EH (cell line): ENCODE measurements at places on chromosomes 16 and 17.

DNA sequence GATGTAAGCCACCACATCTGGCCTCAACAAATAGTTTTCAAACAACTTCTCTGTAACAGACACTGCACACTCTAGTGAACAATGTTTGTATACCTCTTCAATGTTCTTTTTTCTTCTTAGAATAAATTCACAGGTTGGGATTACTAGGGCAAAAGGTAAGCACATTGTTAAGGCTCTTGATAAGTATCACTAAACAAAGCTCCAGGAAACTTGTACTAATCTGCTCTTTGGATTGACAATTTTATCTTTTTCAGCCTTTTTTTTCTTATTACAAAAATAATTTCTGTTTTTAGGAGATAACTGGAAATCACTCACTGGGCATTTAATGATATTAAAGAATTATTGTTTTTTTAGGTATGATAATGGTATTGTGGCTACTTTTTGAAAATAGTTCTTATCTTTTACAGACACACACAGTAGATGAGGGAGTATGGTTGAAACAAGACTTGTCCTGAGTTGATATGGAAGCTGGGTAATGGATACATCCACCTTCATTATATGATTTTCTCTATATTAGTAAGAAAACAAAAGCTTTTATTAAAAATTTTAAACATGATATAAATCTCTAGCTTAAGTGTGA, 7.7 kb upstream of the MPRIP start:
- DNase-seq: no peak

DNA sequence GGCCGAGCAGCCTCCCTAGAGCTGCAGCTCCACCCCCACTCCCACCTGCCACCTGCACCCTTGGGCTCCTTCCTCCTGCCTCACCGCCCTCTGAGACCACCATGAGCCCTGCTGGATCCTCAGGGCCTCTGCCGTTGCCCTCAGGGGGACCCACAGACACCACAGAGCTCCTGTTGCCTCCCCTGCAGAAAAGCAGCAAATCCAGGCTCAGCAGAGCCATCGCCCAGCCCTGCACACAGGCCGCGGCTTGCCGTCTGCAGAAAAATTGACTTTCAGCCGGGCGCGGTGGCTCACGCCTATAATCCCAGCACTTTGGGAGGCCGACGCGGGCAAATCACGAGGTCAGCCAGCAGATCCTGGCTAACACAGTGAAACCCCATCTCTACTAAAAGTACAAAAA, 7.0 kb upstream of the PPP1R27 start:
- DNase-seq: no peak

DNA sequence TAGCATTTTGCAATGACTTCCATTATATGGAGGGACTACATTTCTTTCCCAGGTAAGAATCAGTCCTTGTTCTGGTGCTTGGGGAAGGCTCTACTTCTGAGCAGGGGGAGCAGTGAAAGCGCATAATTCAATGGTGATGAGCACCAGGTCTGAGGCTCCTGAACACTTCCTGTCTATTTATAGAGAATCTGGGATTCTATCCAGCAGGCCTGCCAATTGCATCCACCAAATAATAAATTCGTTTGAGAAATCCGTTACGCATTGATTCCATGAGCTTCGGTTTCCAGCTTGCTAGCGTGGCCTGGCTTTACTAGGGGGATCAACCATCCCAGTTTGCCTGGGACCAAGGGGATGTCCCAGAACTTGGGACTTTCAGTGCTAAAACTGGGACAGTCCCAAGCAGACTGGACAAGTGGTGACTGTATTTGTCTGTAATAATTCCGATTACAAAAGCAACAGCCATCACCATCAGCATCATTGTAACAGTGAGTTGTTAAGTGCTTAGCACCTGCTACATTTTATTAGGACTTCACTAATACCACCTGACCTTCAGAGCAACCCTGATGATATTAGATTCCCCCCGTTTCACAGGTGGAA, 349.9 kb downstream of the MAF start:
- no peak for DNase-seq

DNA sequence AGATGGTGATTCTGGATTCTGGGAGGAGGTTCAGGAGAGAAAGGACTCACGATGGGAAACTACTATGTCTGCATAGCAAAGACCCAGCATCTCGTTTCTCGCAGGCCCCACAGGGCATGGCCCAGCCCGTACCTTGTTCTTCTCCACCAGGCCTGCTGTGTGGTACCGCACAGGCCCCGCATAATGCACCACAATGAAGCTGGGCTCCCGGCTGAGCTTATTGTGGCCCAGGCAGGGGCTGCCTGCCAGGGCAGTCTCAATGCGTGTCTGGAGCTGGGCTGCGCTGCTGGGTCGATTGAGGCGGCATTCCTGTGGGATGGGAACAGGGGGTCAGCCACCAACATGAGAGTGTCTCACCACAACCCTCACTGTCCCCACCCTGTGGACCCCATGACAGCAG, 20.4 kb downstream of the ZNHIT3 start:
- DNase-seq: no peak
